ENCODE measurements at places on chromosomes 3 and 15.
A peak's percentile ranks its signal among the peaks of the same experiment; 100 is the strongest.

- DNase-seq, result peak; percentile 23
Measured at GRCh38 chr15:33735637-33736247, 232.6 kb upstream of the CHRM5 start.

- no peak for DNase-seq
Measured at GRCh38 chr3:10281951-10282350, 10.8 kb downstream of the GHRL start.

- DNase-seq, result no peak
Measured at GRCh38 chr3:43723121-43723734, 32.5 kb downstream of the ABHD5 start.

DNA sequence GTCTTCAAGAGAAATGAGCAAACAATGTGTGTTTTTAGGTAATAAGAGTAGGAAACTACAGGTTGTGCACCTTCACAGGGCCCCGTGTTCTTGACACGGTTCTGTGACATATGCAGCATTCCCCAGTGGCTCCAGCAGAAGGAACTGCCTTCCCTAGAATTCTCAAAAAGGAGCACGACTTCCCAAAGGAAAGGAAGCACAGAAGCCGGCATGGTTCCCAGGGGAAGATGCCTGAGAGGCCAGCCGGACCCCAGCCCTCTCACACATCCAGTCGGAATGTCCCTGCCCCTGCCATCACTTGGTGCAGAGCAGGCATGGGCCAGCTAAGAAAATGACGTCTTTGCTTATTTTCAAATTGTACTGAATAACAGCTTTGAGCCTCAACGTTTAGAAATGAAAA lies 187.3 kb upstream of the NSMCE3 start:
- DNase-seq, result no peak

GRCh38 chr15:41895491-41895890 lies 1.6 kb upstream of the SPTBN5 start:
- DNase-seq, result no peak

GRCh38 chr3:66585520-66586095 lies 84.8 kb upstream of the LRIG1 start:
- DNase-seq, result no peak

- DNase-seq, result no peak
Measured at GRCh38 chr15:95292785-95293450, 1037.6 kb upstream of the NR2F2 start.

GRCh38 chr3:4976109-4976508 lies 3.1 kb upstream of the BHLHE40 start:
- DNase-seq, result peak; percentile 80

DNA sequence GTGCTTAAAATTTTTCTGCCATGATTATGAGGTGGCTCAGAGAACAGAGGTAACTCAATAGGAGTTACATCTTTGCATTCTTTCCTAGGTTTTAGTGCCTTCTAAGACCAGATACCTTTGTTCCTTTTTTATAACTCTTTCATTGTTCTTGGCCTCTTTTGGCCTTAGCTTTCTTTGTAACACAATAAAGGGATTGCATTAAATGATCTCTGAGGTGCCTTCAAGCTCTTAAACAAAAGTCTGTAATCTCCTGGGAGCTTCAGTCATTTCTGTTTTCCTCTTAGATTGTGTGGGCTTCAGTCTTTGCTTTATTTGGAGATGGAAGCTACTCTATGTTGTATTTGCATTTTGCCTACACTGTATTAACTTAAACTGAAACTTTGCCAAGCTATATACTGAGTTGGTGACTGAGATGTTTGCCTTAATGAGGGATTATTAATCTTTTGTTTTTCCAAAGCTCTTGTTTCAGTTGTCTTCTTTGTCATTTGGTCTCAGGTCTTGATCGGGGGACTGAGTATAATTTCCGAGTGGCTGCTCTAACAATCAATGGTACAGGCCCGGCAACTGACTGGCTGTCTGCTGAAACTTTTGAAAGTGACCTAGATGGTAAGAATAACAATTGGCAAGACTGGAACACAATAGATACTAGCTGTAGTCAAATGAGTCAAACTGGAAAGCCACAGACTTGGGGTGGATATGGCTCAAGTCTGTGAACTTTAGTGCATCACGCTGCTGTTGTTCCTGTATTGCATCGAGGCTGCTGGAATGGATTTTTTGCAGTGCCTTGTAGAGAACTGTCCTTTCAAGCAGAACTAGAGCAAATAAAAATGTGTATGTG lies 110.3 kb downstream of the HCN4 start:
- peak; percentile 13 for DNase-seq

- DNase-seq, result no peak
Measured at GRCh38 chr3:42175386-42176240, 84.5 kb downstream of the TRAK1 start.

DNA sequence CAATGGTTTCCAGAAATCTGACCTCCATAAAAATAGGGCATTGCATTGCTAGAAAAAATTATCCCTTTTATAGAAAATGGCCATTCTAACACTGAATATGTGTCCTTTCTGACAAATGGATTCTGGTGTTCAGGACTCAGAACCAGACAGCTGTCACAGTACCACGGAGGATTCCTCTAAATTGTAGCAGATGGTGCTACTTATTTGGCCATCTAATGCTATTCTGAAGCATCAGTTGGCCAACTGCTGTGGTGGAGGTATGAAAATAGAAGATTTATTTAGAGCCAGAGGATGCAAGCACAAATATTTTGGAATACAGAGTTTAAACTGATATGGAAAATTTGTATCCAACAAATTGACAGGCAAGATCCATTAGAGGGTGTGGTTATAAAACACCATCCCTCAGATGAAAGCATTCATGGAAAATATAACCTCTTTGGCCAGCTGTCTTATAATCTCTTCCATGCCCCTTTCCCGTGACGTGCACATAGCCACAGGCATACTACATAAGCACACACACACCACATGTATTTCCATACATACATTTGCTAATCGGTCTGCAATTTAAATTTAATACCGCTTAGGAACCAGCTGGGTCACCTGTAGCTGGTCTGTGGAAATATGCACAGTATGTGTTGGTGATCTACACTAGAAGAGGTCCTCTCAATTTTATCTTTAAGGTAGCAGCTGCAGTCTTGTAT lies 302.7 kb upstream of the KCNMB2 start:
- no peak for DNase-seq

DNA sequence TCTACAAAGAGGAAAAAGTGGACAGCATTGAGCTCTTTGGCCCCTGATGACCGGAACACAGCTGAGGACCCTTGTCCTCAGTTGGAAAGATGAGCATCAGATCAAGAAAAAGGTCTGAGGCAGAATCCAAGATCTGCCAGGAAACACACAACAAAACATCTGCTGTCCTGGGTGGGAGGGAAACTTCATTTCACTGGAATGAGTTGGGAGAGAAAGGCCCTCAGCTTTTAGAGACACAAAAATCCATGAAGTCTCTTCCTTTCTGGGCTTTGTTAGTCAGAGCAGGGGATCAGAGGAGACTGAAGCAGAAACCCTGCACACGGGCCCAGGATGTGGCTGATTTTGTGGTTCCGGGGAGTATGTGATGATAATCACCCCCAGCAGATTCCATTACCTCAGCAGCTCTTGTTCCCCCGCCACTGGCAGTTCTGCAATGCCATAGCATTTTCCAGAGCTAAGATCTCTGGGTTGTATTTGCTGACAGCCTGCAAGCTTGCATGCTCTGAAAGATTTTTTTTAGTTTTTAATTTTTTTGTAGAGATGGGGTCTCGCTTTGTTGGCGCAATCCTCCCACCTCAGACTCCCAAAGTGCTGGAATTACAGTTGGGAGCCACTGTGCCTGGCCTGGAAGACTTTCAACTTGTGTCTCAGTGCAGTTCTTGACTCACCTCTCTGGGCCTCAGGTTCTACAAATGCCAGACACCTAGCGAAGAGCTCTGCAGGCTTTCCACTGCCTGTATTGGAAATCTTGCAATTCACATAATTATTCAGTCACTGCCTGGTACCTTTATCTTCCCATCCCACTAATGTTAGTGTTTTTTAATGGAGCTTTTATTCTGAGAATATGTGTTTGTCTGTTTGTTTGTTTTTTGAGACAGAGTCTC lies 5.8 kb upstream of the TATDN2 start:
- peak; percentile 86 for DNase-seq

GRCh38 chr3:183854318-183855035 lies 29.1 kb upstream of the MAP6D1 start:
- DNase-seq, result no peak

GRCh38 chr3:15330031-15330596 lies 2.3 kb downstream of the SH3BP5 start:
- no peak for DNase-seq
